Hippocampal formation (tissue), 2 donors: ENCODE measurements at places on chromosomes 3 and 15.

DNA sequence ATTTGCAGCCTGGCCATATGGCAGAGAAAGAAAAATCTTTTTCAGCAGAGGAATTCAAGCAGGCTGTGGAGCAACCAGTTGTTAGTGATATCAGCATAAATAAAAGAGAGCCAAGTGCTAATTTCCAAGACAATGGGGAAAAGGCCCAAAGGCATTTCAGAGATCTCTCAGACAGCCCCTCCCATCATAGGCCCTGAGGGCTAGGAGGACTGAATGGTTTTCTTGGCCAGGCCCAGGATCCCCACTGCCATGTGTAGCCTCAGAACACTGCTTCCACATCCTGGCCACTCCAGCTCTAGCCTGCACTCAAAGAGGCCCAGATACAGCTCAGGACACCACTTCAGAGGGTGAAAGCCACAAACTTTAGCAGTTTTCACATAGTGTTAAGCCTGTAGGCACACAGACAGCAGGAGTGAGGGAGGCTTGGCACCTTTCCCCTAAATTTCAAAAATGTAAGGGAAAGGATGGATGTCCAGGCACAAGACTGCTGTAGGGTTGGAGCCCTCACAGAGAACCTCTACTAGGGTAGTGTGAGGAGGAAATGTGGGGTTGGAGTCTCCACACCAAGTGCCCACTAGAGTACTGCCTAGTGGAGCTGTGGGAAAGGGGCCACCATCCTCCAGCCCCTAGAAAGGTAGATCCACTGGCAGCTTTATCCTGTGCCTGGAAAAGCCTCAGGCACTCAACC is 191.4 kb downstream of the TBL1XR1 start:
- no peak for DNase-seq

- no peak for DNase-seq
Observed at GRCh38 chr3:185150561-185150960, 2.3 kb downstream of the C3orf70 start.

- DNase-seq: peak; percentile 51
Observed at GRCh38 chr15:52790169-52790708, at the start of gene ONECUT1. ONECUT1 (minus strand) TSS chr15:52790336; CDS start chr15:52789884, 452 bp downstream.

- DNase-seq: no peak
Observed at GRCh38 chr3:53577506-53577905, 83.1 kb downstream of the CACNA1D start.

GRCh38 chr3:173529062-173529711 is 131.6 kb downstream of the NLGN1 start:
- DNase-seq: no peak

DNA sequence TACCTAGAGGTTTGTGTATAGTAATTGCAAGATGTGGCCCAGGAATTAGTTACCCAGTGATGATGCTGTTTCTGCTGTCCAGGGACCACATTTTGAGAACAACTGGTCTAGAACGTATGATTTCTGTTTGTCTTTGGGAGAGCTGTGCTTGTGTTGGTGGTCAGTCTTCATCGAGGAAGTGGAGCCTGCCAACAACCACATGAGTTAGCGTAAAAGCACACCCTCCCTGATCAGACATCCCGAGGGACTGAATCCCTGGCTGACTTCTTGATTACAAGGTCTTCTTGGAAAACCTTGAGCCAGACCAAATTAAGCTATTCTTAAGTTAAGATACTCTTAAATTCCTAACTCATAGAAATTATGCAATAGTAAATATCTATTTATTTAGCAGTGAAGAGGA is 81.7 kb upstream of the ZPLD1 start:
- DNase-seq: no peak

- no peak for DNase-seq
Observed at GRCh38 chr3:140711390-140712035, 33.6 kb downstream of the TRIM42 start.

GRCh38 chr15:78761891-78762385 is 49.3 kb downstream of the ADAMTS7 start:
- no peak for DNase-seq

DNA sequence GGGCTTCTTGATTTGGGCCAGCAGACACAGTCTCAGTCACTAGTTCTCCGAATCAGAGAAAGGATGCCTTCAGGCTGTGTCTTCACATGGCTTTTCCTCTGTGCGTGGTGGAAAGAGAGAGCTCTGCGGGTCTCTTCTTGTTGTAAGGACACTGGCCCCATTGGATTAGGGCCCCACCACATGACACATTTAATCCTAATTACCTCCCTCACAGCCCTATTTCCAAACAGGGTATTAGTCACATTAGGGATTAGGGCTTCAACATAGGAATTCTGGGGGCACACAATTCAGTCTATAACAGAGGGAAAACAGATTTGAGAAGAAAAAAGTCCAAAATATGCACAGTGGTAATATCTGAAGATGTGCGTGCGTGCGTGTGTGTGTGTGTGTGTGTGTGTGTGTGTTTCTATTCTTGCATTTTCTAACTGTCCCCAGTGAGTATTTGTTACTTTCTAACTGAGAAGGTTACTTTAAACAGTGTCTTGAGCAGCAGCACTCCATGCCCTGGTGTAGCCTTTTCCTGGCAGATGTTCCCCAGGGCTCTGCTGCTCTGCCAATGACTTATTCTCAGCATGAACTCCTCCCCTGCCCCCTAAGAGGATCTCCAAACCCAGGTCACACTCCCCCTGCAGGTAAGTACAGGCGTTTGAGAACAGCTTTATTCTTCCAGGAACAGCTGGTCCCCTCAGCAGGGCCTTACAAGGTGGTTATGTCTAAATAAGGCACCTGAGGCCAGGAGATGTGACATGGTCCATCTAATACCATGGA is 72.9 kb downstream of the RPL39L start:
- no peak for DNase-seq

GRCh38 chr3:86654806-86655460 is 336.0 kb downstream of the VGLL3 start:
- no peak for DNase-seq

DNA sequence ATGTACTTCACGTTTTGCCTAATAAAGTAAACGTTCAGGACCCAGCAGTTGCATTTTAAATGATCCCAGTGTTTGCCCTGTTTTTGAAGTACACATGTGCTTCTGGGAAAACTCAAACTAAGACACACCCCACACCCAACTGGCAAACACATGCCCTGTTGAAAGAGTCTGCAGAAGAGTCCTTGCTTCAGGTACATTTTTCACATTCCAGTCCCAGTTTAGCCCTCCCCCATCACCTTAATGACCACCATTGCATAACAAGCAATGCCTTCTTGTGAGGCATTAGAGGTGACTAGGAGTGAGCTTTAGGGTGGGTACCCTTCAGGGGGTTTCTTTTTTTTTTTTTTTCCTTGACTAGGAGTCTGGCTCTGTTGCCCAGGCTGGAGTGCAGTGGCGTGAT is 322.3 kb downstream of the CNTN4 start:
- no peak for DNase-seq

DNA sequence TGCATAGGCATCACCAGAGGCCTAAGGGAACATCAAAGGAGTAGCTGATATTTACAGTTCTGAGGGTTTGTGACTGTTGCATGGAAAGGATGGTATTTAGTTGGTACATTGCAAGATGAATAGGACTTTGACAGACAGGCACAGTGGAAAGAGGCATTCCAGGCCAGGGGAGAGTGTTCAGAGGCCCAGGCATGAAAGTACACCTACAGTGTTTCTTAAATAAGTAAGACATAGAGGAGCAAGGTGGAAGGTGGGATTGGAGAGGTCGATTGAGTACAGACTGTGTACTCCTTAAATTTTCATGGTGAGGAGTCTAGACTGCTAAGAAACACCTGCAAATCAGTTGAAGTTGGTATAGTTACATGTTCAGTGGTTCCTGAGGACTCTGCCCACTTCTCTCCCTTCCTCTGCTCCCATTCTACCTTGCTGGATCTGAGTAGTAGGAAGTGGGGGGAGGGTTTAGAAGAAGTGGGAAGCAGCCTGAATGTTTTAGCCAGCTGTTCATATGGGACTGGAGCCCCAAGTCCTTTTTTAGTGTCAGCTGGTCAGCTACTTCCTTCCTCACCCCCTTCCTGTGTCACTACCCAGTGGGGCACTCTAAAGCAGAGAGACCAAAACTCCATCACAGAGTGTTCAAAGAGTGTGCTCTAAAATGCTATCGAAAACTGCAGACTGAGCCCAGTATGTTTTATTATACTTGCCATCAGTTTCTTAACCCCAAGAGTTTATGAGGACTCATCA is 14.0 kb downstream of the KLHL18 start:
- no peak for DNase-seq

DNA sequence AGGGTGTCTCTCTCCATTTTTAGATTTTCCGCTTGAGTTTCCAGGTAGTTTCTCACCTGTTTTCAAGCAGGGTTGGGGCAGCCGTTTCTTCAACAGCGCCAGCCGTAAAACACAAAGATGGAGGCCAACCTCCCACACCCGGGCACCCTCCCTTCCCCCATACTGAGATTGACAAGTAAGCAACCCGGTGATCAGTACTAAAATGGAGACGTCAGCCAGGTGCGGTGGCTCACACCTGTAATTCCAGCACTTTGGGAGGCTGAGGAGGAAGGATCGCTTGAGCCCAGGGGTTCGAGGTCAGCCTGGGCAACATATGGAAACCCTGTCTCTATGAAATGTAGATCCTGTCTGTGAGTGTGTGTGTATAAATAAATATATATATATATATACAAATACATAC is 903 bp upstream of the ZSCAN2 start:
- no peak for DNase-seq

- no peak for DNase-seq
Observed at GRCh38 chr15:58437531-58438105, 5.8 kb downstream of the LIPC start.

DNA sequence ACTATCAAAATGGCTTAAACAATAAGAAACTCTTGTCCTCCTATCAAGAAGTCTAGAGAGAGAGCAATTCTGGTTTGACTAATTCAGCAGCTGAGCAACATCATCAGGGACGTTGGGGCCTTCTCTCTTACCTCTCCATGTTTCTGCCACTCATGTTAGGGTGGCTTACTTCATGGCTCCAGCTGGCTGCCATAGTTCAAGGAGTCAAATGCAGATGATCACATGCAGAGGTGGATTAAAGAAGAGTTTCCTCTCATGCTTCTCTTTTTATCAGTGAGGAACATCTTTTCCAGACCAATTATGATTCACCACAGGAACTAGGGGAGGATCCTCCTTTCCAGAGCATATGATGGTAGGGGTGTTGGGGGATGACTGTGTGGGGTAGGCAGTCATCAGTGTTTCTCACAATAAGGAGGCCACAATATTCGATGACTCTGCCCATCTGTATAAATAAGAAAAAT is 45.5 kb downstream of the NEK11 start:
- DNase-seq: no peak

- DNase-seq: peak; percentile 52
Observed at GRCh38 chr3:42749753-42750231, 23.3 kb downstream of the CCDC13 start.

DNA sequence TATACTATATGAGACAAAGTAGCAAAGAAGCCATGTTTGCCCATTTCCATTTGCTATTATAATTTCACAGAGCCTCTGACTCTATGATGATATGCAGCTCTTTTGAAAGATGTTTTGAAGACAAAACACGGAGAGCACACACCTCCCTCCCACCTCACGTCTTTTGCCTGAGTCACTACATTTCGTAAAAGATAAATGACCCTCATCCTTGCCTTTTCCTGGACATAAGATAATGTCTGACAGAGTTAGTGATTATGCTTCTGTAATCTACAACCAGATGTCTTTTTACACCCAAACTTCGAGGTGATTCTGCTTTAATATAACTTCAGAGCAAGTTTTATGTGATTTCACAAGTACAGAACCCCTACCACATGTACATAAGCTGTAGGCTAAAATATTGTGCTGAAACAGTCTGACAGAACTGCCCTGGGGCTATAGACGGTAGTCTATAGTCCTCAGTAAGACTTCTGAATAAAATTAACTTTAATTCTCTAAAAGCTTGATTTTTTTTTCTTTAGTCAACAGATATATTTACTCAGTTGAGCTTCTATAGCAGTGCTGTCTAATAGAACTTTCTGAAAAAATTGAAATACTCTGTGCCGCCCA is 99.9 kb downstream of the CD200R1L start:
- DNase-seq: no peak

- no peak for DNase-seq
Observed at GRCh38 chr15:76338486-76339304, 2.1 kb downstream of the ISL2 start.

DNA sequence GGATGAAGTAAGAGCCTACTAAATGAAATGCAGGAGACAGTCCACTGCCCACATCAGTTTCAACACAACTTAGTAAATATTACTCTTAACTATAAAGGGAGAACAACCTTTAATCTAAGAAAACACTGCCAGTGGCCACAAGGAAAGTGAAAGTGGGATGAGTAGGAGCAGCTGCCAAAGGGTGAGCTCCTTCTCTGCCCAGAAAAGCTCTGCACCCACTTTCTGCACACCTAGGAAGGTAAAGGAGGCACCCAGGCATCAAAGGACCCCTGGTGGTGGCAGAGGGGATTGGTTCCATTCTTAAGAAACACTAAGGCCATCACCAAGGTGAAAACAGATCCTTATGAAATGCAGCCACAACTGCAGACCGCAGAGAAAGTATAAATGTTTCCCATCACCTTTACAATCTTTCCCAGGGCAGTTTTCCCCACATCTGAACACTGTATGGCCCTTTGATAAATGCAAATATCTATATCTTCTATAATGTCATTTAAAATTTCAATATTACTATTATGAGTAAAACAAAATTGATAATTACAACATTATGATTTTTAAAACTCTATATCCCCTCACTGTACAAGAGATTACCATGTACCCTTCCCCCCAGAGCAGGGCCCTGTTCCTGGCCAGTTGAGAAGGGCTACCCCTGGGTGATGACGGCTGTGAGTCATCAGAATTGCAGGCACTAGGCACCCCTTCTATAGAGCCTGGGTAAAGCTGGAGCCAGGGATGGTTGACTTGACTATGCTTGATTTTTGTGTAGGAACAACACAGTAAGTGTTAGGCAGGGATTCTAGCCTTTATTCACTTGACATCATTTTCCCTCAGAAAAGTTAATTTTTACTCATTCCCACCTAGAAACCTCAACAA is 92.0 kb downstream of the SNRK start:
- no peak for DNase-seq

- no peak for DNase-seq
Observed at GRCh38 chr3:165111401-165111800, 33.1 kb upstream of the SI start.

DNA sequence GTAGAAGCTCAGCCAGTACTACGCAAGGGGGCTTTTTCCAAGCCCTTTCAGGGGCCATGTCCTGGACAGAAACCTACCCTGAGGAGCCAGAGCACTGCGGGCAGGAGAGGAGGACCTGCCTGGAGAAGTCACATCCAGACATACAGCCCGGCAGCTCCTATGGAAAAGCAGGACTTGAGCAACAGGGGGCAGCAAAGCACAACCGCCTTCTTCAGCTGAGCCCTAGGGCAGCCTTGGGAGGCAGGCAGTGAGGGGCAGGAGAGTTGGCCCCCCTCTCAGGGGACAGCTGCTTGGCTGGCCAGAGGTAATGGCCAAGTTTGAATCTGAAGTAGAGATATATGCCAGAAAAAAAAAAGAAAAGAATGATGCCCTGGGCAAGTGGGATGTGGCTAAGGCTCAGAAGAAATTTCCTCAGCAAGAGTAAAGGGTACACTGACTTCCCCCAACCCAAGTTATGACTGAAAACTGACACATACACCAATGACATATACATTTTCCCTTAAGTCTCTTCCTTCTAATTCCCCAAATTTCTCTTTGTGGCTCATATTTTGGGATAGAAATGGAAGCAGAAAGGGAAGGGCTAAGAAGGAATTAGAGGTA is 56.9 kb downstream of the CYP19A1 start:
- peak; percentile 59 for DNase-seq

- no peak for DNase-seq
Observed at GRCh38 chr3:160931474-160931873, 173.7 kb downstream of the B3GALNT1 start.
